GDM1 (cell line): ENCODE measurements at places on chromosomes 4 and X.

GRCh38 chrX:30814978-30815377 is 74.1 kb downstream of the TAB3 start:
- no peak for DNase-seq

DNA sequence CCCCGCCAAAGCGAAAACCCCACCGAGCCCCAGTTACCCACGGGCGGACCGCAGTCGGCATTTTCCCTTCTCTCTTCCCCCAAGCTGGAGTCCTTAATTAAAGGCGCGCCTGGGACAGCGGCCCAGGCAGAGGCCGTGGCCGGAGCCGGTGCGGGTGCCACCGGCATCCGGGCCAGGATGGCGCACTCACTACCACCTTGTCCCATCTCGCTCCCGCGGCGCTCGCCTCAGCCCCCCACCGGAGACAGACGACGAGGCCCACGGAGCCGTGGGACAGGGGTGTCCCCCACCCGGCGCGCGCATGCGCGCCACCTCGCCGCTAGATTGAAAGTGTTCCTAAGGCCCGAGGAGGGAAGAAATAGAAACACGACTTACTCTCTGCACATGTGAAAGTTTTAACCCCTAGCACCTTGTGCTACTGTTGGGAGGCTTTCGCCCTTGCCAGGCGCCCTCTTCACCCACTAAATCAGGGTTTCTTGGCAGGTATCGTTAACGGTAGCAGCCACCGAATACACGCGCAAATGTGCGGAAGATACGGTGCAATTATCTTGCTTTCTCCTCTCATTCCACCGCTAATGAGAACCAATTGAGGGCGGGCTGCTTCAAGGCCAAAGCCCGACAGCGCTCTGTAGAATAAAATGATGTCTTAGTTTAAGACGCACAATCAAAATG is 64.3 kb upstream of the CCDC160 start:
- DNase-seq, result no peak

- DNase-seq, result no peak
Measured at GRCh38 chrX:37926700-37927099, 79.3 kb upstream of the DYNLT3 start.

DNA sequence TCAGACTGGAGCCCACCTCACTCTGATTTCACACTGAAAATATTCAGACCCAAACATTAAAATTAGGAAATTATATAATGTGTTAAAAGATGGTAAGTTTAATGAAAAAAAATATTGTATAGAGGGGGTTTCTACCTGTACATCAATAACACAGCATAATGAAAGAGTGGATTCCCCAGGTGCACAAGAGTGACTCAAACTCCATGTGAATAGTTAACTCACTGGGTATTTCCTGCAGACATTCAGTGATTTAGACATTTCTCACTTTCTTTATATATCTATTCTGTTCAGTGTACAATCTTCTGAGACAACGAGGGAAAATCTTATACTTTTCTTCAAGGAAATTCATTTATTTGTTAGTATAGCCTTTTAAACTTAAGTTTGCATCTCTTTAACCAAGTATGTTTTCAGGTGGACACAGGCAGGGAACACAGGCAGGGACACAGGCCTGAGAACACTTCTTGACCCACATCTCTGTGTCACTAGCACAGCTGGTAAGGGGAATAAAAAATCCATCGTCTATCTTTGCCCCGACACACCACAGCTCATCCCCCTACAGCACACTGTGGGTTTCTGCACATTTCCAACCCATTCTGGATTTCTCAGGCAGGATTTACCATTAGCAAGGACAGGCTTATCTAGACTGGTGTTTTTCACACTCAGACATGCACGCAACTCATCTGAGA is 525.5 kb upstream of the BOD1L1 start:
- no peak for DNase-seq

DNA sequence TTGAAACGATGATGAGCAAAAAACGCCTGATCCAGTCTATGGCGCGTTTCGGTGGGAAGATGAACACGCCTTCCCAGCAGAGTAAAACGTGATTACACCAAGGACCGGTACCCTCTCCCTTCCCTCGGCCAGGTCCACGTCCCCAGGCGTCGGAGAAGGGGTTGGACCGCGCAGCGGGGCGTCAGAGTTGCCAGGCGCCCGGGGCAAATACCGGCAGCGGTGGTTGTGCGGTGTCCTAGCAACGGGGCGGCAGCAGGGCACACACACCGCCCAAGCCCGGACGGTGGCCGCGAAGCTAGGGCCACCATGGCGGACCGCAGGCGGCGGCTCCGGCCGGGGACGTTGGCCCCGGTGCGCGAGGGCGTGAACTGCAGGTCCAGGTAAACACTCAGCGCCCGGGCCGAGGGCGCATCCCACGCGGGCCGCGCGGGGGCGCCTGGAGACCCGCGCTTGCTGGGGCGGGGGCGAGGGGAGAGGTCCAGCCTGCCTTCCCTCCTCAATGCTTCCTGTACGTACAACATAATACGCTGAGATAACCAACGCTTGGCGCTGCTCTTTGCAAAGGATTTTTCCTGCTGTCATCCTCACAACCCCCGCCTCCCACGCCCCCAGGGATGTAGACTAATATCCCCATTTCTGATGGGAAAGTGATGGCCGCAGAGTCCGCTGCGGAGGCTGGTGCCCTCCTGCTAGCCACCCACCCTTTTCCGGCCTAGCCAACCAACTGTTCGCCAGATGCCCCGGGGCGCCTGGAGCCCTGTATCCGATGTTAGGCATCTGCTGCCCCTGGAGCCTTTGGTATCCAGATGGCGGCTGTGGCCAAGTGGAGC is at the start of gene FAM47E:
TSS of gene FAM47E (plus strand) at position 281 of the 830 bp plus-strand sequence. CDS start at position 307, 26 bp downstream.
- DNase-seq, result peak; percentile 20

DNA sequence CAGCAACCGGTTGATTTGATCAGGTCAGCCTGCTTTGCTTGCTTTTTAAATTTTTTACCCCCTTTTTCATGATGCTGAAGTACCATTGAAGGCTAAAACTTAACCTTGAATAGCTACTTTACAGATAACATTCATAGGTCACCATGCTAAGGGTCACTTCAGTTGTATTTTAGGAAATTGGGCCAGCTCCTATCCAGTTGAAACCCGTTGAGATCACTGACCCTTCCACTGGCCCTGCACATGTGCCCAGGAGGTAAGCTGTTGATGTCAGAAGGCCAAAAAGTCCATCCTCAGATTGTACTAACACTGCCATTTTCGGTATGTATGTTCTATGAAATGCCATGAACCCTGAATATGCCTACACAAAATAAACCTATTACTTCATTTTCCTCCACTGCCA is 133.0 kb upstream of the FAT4 start:
- DNase-seq, result no peak

DNA sequence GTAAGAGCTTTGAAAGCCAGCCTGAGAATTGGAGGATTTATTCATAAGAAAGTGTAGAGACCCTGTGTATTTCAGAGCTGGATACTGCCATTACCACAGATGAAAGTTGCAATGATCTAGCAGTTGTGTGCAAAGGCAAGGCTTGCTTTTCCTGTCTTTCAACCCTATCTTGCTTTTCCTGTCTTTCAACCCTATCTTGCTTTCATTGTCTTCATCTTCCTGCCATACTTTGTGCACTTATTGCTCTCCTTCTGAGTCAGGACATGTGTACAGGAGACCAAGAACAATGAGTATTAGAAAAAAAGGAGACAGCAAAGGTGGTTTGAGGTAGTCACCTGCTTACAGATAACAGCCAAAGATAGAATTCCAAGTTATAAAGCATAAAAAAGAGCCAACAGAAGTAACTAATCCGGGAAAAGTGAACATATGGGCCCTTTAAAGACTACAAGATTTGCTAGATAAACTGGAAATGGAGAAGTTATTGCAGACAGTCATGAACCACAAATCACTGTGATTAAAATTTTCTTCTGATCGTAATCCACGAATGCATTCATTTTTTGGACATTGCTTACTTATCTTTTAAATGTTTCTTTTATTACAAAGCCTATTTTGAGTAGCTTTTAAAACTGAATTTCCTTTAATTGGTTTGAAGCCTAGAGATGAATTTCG is 17.2 kb downstream of the C1QTNF7 start:
- DNase-seq, result no peak

DNA sequence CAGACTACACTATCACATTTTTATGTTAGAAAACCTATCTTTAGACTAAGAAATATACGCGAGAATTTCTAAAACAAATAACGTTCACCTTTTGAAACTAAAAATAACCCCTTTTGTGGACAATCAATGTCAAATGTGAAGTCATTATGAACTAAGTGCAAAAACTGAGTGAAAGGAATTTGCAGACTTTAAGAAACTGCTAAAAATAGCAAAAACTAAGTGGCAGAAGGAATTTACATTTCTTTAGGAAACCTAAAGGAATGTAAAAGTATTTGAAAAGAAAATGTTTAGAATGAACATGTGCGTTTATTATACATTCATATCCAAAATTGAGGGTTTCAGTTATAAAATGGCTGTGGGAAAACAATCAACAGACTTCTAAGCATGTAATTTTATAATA is 58.3 kb downstream of the VEGFC start:
- DNase-seq, result no peak

GRCh38 chrX:23503835-23504539 is 163.3 kb upstream of the PRDX4 start:
- DNase-seq, result no peak

GRCh38 chr4:141027421-141027820 is 105.8 kb downstream of the RNF150 start:
- no peak for DNase-seq

GRCh38 chr4:898869-899555 is 33.1 kb downstream of the GAK start:
- no peak for DNase-seq

GRCh38 chrX:66030505-66031317 is 9.2 kb downstream of the VSIG4 start:
- DNase-seq, result peak; percentile 54

DNA sequence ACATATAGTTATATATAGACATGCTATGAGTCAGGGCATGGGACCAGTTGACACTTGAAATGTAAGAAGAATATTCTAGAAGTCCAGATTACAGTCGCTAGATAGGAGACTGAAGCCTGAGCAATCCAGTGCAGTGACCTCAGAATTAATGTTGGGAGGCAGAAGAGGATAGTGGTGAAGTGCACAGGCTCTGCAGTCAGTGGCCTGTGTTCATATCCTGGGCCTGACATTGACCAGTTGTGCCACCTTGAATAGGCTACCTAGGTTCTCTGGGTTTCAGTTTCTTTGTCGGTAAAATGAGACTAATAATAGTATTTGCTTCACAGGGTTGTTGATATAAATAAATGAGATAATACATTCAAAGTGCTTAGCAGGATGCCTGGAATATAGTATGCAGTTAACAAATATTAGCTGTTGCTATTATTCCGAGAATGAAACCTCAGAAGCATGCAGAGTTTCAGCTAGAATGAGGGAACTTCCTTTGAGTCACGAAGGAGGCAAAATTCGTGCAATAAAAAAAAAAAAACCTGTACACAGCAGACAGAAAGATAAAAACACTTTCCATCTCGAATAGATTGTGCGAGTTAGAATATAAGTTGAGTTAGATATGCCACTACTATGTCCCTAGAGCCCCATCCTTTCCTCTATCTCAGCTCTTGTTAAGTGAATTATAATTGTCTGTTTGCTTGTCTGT is 4.0 kb upstream of the SH2D1A start:
- no peak for DNase-seq

- no peak for DNase-seq
Measured at GRCh38 chrX:344371-344901, 25.8 kb upstream of the GTPBP6 start.

DNA sequence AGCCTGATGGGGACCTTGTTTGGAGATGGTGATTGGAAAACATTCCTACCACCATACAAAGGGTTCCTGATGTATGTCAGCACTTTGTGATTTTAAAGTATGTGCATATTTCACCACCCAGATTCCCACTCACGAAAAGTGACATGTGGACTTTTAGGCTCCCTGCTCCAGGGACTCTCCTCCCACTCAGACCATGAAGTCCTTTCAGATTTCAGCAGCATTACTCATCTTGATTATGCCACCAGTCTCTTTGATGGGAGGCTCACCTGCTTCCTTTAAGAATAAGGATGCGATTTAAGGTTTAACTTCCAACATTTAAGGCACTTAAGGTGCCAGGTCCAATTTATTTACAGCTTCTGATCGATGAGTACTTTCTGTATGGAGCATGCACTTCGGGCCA is 204.4 kb downstream of the PPARGC1A start:
- no peak for DNase-seq

DNA sequence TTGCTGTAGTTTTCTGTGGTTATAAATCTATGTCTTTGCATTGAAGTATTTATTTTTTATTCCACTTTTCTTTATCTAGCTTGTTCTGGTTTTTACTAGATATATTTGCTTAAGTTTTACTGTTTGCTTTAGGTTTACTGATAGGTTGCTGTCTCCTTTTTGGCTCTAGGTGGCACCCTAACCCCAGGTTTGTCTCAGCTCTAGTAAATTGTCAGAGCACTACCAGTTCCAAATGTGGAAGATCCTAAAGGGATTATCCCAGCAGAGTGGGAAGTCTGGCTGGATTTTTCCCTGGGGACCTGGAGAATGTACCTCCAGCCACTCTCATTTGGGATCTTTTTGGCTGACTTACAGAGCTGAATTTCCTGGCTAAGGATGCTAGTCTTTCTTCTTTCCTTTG is 106.1 kb downstream of the PBDC1 start:
- DNase-seq, result peak; percentile 1

DNA sequence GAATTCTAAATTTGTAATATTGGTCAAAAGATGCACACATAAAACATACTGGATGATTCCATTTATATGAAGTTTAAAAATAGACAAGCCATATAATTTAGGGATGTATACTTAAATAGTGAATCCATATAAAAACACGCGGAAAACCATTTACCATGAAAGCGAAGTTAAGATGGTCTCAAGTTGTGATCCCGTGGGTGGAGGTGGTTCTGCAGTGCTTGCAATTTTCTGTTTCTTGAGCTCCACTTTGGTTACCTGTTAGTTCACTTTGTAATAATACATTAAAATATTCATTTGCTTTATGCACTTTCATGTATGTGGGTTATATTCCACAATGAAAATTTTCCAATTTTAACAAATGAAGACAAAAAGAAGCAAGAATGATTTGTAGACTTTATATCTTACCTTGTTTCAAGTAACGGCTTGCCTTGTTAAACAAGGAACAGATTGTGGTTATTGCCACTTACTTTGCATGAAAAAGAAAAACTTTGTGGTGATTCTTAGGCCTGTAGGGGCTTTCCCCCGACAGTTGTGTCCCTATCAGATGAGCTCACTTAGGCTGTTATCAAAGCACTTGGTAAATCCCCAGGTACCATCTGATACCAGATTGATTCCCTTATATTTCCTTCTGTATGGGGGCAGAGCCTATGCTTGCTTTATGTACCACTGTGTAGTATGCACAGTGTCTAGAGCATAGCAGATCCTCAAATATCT is 12.2 kb downstream of the UCP1 start:
- DNase-seq, result no peak

DNA sequence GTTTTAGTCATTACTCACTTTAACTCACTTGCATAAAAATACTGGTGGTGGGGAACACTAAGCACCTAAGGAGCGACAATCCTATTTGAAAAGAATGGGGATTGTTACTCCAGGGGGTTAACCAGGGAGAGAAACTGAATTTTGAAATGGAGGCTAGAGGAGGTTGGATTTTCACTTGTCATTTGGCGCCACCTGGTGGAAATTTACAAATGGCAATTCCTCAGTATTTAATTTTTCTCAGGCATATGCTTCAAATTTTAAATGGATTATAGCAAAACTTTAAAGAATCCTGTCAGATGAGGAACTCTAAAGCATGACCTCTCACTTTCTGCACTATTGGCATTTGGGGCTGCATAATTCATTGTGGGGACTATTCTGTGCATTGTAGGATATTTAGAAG is 2.7 kb upstream of the GEMIN8 start:
- no peak for DNase-seq
